ENCODE measurements at places on chromosomes 3 and 15. TPM values are rescaled to one million over a fixed set of nuclear protein-coding genes. Genes with fewer than 3 reads are reported as not detected.
A peak's percentile ranks its signal among the peaks of the same experiment; 100 is the strongest.

PPP2R3A gene
- 7.0 TPM for total RNA-seq

SI gene
- total RNA-seq, result not detected

DNA sequence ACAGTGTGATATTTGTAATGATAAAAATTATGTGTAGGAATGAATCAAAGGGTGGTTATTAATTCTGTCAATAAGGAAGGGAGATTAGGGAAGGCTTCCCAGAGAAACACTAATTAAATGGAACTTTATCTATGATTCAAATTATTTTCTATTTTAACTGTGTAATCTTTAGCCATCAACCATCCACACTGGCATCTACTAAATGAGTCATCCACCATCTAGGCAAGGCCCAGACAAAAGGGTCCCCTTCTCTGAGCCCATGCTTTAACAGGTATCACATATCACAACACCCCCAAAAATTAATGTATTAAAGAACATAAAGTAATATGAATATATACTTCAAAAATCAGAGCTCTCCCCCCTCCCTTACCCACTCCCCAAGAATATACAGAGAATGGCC, 19.9 kb upstream of the TPM1 start:
- DNase-seq, result no peak

DNA sequence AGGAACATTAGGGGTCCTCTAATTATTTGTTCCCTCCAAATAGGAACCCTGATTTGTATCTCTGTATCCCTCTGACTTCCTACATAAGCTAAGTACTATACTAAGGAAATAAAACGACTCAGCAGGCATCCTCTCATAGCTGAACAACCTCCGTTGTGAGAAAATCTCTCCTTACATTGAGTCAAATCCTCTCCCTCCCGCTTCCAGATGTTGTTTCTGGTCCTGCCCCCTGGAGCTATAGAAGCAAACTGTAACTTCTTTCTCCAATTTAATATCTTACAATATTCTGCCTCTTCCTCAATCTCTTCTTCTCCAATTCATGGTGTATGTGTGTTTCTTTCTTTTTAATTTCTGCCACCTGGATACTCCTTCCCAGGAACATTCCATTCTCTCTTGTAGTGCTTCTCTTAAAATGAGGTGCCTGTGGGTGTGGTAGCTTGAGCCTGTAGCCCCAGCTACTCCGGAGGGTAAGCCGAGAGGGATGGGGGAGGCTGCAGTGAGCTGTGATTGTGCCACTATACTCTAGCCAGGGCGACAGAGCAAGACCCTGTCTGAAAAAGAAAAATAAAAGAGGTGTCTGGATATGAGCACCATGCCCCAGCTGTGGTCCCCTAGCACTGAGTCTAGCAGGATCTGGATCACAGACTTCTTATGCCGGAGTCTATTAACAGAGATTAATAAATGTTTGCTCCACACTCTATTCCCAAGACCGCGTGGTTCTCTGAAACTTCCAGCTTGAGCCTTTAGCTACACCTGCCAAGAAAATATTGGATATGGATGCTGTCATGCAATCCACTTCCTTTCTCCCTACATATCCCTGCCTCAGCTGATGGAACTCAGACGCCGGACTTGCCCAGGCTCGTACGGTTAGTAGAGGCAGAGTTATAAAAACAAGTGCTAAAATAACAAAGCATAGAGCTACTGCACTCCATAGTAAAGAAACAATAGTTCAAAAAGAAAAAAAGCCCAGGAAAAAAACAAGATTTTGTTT, 42.9 kb upstream of the NEO1 start:
- DNase-seq, result peak; percentile 23

GRCh38 chr15:81298611-81299010, 25.3 kb downstream of the STARD5 start:
- DNase-seq, result no peak

DNA sequence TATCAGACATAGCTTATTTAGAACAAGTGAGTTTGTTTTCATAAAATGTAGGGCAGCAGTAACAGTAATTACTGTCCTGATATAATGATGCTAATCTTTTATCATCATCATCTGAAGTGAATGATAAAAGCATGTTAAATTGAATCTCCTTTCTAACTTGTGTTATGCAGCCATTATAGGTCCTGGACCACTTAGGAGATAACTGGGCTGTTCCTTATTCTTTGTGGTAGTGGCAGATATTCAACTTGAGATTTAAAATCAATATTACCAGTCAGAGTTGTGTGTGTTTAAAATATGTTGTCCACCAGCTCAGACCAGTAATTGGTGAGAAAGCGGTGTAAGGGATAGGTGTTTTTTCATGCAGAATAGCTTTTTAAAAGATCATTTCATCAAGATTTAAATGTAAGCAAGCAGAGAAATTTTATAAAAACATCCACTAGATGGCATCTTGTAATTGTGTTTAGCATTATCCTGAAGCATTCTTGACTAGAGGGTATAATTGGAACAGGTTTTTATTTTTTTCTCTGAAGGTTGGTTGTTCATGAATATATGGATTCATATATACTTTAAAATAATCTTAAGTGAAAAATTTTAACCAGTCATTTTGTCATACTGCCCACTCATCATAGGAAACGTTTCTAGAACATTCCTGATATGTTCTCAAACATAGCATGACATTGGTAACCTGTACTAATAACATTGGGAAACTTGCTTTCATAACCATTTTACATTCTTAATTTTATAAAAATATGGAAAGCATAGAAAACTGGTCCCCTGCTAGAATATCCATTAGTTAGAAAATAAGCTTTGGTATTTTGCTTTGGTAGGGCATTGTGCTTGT, 153.9 kb downstream of the BBX start:
- DNase-seq, result no peak

DNAH12 gene
- total RNA-seq, result 0.68 TPM

DNA sequence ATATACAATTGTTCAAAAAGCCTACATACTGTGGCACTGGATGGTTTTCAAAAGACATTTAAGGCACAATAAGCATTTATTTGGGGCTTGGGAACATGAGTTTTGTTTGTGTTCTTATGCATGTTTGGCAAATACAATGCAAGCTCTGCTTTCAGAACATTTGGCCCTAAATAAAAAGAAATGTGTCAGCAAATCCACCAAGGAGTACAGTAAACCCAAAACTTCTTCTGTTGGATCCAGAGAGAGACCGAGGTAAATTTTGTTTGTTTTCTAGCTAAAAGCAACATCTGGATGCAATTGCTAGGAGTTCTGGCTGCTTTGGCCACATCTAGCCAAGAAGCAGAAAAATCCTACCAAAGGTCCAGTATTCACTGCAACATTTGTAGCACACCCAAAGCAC, 168.8 kb downstream of the DCLK3 start:
- no peak for DNase-seq

CHMP2B gene
- 34.6 TPM for total RNA-seq

GRCh38 chr3:75248974-75249373, 415.2 kb upstream of the FRG2C start:
- no peak for DNase-seq

DNA sequence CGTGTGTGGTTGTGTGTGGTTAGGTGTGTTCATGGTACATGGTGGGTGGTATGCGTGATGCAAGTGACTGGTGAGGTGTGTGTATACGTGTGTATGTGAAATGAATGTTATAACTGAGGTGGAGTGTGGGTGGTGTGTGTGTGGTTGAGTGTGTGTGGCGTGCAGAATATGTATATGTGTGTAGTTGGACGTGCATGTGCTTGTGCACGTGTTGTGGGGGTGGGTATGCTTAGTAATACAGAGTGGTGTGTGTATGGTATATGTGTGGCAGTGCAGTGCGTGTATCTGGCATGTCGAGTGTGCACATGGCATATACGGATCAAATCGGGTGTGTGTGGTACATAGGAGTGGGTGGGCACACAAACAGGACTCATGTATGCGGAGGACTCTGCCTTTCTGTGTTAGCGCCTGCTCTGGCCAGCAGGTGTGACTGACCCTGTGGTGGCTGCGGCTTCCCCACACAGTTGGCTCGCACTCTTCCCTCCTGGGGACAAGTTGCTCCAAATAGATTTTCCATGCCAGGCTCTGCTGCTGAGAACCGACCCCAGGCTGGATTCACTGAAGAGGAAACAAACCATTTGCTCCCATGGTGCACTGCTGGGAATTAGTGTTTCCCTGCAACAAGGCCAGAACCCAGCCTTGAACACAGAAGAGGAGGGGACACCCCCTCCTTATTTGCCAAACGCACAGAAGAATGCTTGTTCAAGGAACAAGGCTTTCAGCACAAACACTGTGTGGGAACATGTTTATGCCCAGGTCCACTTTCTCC, 1.2 kb upstream of the C3orf70 start:
- DNase-seq, result peak; percentile 74

DNA sequence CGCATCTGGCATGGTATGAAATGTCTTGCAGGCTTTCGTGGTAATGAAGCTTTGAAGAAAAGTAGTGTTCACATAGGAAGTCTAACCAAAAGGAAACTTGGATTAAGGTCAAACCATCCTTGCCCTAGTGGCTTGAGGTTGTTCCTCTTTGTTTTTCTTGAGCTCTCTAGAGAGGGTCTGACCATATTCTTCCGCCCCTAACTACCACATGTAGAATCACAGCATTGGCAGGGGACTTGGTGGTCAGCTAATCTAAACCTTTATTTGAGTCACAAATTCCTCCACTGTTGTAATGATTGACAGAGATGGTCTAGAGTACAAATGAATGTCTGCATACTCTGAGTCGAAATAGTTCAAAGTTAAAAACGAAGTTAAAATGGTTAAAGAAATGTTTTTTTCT, 39.1 kb upstream of the PHLDB2 start:
- DNase-seq, result no peak

PCLAF gene
- total RNA-seq, result 34.2 TPM

GRCh38 chr15:37253877-37254276, 153.5 kb upstream of the MEIS2 start:
- no peak for DNase-seq

DNA sequence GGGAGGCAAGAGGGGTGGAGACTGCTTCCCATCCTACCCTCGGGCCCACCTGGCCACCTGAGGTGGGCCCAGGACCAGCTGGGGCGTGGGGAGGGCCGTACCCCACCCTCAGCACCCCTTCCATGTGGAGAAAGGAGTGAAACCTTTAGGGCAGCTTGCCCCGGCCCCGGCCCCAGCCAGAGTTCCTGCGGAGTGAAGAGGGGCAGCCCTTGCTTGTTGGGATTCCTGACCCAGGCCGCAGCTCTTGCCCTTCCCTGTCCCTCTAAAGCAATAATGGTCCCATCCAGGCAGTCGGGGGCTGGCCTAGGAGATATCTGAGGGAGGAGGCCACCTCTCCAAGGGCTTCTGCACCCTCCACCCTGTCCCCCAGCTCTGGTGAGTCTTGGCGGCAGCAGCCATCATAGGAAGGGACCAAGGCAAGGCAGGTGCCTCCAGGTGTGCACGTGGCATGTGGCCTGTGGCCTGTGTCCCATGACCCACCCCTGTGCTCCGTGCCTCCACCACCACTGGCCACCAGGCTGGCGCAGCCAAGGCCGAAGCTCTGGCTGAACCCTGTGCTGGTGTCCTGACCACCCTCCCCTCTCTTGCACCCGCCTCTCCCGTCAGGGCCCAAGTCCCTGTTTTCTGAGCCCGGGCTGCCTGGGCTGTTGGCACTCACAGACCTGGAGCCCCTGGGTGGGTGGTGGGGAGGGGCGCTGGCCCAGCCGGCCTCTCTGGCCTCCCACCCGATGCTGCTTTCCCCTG, 2.2 kb upstream of the FES start:
- no peak for DNase-seq

CCNB2 gene
- total RNA-seq, result 76.6 TPM

DNA sequence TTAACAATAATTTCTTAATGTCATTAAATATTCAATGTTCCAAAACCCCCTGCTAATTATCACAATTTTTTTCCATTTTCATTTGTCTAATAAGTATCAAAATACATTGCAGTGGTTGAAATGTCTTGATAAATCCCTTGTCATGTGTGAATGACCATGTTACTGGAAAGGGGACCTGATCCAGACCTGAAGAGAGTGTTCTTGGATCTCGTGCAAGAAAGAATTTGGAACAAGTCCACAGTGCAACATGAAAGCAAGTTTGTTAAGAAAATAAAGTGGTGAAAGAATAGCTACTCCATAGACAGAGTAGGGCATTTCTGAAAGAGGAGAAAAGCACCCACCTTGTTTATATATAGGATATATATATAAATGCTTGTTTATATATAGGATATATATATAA, 10.4 kb upstream of the SELENOK start:
- DNase-seq, result no peak
